Urothelium cell line (cell line): ENCODE measurements at places on chromosomes 4 and X.

GRCh38 chrX:15714529-15714928, 23.5 kb upstream of the CA5B start:
- DNase-seq = no peak

- no peak for DNase-seq
Observed at GRCh38 chr4:832536-832935, 6.6 kb upstream of the CPLX1 start.

- DNase-seq = no peak
Observed at GRCh38 chrX:64580035-64580434, 184.8 kb upstream of the MTMR8 start.

- no peak for DNase-seq
Observed at GRCh38 chr4:3263876-3264193, 14.9 kb downstream of the MSANTD1 start.

DNA sequence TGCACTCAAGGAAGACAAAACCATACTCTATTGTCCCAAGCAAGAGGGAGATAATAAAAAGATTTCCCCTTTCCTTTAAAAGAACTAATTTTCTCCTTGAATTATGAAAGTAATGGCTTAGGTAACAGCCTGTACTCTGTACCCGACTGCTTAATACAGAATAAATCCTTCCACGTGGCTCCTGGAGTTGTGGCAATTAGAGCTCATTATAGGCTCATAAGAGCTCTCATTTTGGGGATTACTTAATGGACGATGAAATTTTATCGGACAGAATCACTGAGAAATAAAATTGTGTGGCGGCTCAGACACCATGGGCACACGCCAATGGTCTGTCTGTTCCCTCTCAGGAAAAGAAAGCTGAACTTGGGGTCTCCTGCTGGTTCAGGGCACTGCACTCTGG, 2.8 kb upstream of the GSX2 start:
- DNase-seq = no peak

GRCh38 chr4:146142768-146143167, 32.8 kb upstream of the LSM6 start:
- no peak for DNase-seq

GRCh38 chr4:51930557-51930956, 87.6 kb downstream of the DCUN1D4 start:
- DNase-seq = no peak

- DNase-seq = no peak
Observed at GRCh38 chrX:1464971-1465285, 12.2 kb upstream of the ASMTL start.

GRCh38 chr4:6984612-6985425, 58.4 kb upstream of the TADA2B start:
- DNase-seq = no peak

DNA sequence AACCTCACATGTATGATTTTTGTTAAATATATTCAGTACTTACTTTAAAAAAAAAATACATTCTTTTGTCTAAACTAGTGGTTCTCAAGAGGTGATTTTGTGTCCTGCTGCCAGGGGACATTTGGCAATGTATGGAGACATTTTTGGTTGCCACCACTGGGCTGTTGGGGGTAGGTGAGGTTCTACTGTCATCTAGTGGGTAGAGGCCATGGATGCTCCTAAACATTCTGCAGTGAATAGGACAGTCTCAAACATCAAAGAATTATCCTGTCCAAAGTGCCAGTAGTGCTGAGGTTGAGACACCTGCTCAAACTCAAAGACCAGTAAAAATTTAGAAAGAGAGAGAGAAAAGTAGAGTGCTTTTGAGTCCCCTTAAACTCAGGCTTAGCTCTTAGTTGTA, 32.9 kb upstream of the PGM2 start:
- DNase-seq = no peak

DNA sequence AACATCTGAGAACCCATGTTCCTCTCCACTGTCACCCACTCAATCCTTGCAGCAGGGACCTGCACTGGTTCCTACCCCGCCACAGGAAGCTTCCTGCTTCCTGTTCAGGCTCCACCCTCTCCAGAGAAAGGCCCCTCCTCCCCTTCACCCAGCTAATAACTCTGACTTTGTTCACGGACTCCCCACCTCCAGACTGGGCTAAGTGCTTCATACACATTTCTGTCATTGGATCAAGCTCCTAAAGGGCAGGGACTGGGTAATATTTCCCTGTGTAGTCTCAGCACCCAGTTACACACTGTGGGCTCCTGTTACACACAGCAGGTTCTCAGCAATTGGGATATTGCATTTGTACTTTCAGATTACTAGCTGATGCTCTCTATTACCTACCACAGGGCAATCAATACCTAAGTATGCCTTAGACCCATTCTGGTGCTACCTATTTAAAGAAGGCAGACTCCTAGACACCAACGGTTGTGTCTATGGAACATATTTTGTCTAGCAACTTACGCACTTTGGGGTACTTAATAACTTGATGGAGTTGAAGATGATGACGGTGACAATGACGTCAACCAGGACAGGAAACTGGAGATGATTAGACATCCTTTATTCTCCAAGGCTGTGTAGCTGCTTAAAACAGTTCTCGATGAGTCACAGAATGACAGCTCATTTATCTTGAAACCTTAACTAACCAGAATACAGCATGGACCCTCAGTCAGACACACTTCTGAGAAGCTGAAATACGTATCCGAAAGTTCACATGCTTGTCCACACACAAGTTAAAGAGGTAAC, 58.1 kb downstream of the MAML3 start:
- peak; percentile 62 for DNase-seq

DNA sequence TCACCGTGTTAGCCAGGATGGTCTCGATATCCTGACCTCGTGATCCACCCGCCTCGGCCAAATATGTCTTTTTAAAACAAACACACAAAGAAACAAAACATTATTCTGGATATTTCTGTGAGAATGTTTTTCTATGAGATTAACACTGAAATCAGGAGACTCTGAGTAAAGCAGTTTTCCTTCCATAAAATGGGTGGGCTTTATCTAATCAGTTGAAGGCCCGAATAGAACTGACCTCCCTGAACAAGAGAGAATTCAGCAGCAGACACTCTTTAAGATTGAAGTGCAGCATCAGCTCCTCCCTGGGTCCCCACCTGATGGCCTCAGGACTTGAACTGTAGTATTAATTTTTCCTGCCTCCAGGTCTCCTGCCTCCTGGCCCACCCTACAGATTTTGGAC, 22.4 kb upstream of the SOD3 start:
- no peak for DNase-seq

- DNase-seq = no peak
Observed at GRCh38 chr4:139279760-139280620, at the start of gene MGARP. Gene MGARP (minus strand): TSS chr4:139280225. CDS start chr4:139280158, 67 bp downstream.

DNA sequence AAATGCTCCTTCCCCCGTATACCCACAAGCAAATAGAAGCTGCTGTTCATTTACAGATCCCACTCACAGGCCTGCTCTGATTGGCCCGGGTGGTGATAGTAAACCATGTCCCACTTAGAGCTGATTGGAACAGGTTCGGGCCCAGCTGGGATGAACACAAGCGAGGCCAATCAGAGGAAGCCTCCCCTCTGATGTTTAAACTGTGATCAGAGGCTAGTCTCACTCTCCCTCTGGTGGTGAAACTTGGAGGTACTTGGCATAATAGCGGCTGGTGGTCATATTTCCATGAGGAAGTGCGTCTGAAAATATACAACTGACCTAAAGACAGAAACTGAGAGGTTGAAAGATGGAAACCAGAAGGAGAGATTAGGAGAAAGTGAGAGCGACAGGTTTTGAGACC, 51.5 kb upstream of the TRPC3 start:
- DNase-seq = peak; percentile 35

- no peak for DNase-seq
Observed at GRCh38 chrX:11431786-11432185, 138.6 kb downstream of the AMELX start.

GRCh38 chr4:174934360-174934759, 16.2 kb downstream of the ADAM29 start:
- no peak for DNase-seq

DNA sequence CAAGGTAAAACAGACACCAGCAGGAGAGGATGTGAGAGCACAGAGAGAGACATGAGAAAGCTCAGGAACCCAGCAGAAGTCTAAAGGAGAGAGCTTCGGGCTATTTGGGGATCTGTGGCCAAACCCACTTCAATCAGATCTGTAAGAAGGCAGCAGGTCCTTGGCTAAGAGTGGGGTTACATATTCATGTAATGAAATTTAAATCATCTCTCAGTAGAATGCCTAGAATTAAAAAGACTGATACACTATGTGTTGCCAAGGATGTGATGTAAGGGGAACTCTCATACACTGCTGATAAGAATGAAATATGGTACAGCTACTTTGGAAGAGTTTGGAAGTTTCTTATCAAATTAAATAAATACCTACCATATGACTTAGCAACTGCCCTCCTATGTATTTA, 35.8 kb downstream of the PDE5A start:
- no peak for DNase-seq

DNA sequence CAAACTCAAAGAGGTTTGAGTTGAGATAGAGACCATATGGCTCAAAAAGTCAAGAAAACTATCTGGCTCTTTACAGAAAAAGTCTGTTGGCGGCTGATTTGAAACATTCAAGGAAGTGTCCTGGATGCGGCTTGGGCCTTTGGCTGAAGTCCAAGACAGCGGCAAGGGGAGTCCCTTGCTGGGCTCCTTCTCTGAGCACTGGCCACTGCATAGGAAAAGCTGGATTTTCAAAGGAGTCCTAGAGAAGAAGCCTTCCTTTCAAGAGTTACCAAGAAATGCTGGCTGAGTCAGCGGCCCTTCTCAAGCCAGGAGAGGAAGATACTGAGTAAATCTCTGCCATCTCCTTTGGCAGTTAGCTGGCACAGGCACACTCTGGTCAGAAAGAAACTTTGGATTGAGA, 12.1 kb downstream of the APLN start:
- DNase-seq = no peak

DNA sequence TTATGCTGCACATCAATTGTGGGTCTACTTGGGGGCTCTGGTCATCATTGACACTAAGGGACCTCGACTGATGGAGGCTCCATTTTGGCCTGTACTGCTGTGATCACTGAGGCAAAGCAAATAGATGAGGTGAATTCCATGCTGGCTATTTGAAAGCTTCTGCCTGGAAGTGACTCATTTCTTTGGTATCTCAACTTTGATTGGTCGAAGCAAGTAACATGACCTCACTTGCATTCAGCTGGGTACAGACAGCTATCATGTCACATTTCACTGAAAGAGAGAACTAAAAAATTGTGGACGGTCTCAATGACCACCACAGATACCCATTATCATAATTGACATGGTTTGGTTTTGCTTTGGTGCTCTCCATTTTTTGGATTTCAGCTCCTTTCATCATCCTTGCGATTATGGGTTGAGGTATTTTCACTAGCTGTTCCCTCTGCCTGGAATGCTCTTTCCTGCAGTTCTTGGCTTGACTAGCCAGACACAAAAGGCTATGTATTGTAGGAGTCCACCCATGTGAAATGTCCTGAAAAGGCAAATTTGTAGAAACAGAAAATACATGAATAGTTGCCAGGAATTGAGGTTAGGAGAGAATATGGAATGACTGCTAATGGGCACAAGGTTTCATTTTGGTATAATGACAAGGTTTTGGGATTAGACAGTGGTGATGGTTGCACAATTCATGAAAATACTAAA, 369.2 kb upstream of the LCORL start:
- DNase-seq = peak; percentile 22

DNA sequence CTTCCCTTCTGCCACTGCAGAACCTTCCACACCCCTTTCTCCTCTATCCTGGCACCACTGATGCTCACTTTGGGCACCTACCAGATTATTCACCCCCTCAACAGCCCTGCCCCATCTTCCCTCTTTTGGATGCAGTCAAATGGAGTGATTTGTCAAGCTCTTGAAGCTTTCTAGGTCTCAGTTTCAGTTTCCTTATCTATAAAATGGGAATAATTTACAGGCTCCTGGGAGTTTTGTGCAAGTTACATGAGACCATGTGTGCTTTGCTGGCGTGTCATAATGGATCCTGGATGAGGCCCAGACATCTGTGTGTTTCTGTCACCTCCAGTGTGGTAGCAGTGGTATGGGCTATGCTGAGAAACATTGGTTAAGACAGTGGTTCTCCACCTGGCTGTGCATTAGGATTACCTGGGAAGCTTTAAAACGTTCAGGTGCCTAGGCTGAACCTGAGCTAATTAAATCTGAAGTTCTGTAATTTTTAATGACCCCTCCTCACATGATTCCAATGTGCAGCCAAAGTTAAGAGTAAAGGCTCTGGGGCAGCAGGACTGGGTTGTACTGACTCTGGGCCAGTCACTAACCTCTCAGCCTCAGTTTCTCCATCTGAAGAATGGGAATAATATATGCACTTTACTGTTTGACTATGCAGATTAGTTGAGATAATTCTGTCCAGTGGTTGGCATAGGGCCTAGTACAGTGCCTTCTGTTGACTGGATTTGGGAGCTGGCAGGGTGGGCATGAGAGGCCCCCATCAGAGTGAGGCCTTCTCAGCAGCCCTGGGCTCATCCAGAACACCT, 6.8 kb upstream of the MGST2 start:
- DNase-seq = no peak

DNA sequence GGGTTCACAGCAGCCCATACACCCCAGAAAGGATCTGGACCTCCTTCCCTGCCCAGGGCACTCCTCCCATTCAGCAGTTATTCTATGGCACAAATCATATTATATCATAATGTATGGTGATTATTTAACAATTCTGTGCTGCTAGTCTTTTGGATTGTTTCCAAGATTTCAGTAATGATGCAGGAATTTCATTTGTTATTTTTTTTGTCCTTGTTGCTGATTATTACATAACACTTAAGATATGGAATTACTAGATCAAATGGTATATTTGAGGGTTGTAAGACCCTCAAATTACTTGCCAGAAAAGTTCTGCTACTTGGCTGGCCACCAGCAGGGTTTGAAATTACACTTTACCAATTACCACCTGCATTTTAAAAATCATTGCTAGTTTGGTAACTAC, 36.4 kb downstream of the QDPR start:
- DNase-seq = no peak

- DNase-seq = no peak
Observed at GRCh38 chr4:102342404-102343074, 2.7 kb downstream of the SLC39A8 start.

DNA sequence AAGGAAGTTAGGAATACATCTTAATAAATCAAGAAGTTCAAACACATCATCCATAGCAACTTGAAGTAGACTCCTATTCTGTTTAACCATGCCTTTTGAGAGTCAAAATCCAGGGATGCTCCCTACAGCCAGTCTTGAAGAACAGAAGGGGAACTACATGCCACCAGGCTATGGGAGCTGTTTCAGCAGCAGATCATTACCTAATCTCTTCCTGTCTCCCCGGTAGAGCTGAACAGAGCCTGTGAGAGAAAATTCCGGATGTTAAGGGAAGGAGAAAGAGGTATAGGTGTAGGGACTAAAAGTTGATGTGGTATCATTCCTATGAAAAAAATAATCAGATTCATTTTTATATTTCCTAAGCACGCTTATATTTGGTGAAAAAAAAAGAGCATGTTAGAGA, 352.2 kb downstream of the SPRY1 start:
- DNase-seq = no peak

- DNase-seq = peak; percentile 68
Observed at GRCh38 chrX:38220024-38220414, 652 bp downstream of the SRPX start.

GRCh38 chr4:38662522-38663089, 1.4 kb upstream of the KLF3 start:
- DNase-seq = no peak
